ENCODE measurements at places on chromosomes 7 and 10. TPM values are rescaled to one million over a fixed set of nuclear protein-coding genes. Genes with fewer than 3 reads are reported as not detected.
A peak's percentile ranks its signal among the peaks of the same experiment; 100 is the strongest.

GRCh38 chr10:7205656-7206055 lies 205.2 kb downstream of the SFMBT2 start:
- H3K27ac ChIP-seq = no peak overlapping the region
- H3K4me1 ChIP-seq = no peaks in the 10 kb centered on the region
- no peak overlapping the region for H3K4me3 ChIP-seq
- H3K36me3 ChIP-seq = no peaks in the 10 kb centered on the region
- no peak for DNase-seq
- no peaks in the 10 kb centered on the region for H3K27me3 ChIP-seq

DNA sequence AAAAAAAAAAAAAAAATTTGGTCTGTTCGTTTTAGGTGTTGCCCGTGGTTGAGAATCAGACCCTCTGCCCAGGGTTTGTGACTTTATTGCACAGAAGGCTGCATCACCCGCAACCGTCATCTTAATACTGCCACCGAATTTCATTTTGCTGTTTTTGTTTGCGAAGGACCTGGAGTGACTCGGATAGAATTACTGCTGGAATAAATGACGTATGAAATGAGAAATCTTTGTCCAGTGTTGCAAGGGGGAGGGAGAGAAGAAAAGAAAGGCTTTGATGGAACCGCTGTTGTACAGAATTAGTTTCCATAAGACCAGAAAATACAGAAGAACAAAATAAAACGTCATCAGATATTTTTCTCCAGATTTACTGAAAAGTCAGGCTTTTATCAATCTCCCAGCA lies 103.3 kb downstream of the GALNT17 start:
- no peaks in the 10 kb centered on the region for H3K36me3 ChIP-seq
- DNase-seq = no peak
- H3K4me1 ChIP-seq = peaks cover 3% of the 10 kb centered on the region
- H3K4me3 ChIP-seq = no peak overlapping the region
- no peaks in the 10 kb centered on the region for H3K27me3 ChIP-seq
- H3K27ac ChIP-seq = no peak overlapping the region

DNA sequence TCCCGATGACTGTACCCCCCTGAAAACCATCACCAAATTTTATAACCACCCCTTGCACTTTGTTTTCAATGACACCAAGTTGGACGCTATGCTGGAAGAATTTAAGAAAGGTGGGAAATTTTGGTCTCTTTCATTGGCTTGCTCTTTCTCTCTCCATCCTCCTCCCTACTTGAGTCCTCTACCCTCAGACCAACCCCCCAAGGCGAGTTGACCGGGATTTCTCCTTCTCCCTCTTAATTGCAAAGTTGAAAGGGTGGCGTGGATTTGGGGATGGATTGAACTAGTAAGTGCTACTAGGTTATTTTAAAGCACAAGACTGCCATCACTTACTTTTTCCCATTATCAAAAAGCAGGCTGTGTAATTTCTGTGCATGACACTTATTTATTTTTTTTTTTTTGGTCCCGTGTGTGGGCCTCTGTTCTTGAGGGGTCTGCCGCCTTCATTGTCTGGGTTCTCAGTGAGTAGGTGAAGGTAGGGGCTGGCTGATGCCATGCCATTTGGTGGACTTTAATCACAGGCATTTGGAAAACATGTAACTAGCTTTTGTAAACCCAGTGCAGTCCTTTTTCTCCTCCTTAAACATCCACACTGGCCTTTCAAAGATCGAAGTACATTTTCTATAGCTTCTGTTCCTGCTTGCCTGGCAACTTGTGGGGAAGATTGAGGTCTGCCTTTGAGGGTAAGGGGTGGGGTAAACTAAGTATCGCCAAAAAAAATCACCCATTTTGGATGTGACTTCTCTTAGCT lies 2.1 kb downstream of the CNNM2 start:
- H3K27ac ChIP-seq = no peak overlapping the region
- no peaks in the 10 kb centered on the region for H3K36me3 ChIP-seq
- peaks cover 8% of the 10 kb centered on the region for H3K4me1 ChIP-seq
- DNase-seq = no peak
- peak overlapping the region; percentile 96 for H3K4me3 ChIP-seq

DNA sequence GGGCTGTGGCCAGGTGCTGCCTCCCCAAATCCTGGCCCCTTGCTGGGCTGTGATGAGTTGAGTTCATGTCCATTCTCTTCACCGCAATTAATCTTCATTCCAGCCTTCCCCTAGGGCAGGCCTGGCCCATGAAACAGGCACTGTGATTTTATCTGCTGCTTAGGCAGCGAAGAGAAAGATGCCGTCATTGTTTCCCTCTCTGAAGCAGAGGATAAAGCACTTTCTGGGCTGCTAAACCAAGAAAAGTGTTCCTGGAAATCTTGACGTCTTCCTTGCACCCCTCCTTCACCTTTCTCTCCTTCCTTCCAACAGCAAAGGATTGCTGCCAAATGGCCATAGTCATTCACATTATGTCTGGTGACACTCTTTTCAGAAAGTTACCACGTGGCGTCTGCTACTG lies 265.9 kb downstream of the ZEB1 start:
- no peak overlapping the region for H3K4me3 ChIP-seq
- no peak for DNase-seq
- no peaks in the 10 kb centered on the region for H3K36me3 ChIP-seq
- H3K27me3 ChIP-seq = peaks cover 2% of the 10 kb centered on the region

- no peak overlapping the region for H3K4me3 ChIP-seq
- peak; percentile 51 for DNase-seq
- no peaks in the 10 kb centered on the region for H3K36me3 ChIP-seq
- no peaks in the 10 kb centered on the region for H3K27me3 ChIP-seq
Measured at GRCh38 chr7:101681170-101682007, 52.3 kb upstream of the MYL10 start.

DNA sequence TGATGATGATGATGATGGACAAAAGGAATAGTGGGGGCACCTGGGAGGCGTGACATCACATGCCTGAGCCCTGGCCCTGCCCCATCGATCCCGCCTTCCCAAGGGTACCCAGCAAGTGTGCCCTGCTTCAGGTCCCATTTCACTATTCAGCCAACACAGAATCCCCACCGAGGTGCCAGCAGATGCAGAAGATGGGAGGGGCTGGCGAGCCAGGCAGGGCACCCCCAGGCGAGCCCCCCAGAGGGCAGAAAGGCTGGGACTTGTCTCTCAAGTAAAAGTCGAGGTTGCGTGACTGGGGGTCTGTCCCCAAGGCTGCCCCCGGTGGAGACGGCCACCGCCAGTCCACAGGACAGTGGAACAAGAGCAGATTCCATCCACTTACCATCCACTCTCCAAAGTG lies 57.5 kb downstream of the INSIG1 start:
- no peak overlapping the region for H3K27ac ChIP-seq
- no peak for DNase-seq
- H3K27me3 ChIP-seq = peaks cover 8% of the 10 kb centered on the region
- no peaks in the 10 kb centered on the region for H3K4me1 ChIP-seq

DNA sequence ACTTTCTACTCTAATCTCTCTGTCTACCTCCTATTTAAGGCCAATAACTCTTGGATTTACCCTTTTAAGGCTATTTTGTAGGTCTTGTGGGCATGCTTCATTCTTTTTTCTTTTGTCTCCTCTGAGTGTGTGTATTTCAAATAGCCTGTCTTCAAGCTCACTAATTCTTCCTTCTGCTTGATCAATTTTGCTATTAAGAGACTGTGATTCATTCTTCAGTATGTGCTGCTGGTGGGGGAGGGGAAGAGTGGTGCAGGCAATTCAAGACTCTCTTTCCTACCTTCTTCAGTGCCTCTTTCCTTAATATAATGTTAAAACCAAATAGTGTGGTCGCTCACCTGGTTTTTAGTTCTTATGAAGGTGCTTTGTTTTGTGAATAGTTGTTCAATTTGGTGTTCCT lies 20.0 kb downstream of the ABCB1 start:
- H3K36me3 ChIP-seq = no peaks in the 10 kb centered on the region
- H3K27me3 ChIP-seq = no peaks in the 10 kb centered on the region
- DNase-seq = no peak
- no peak overlapping the region for H3K4me3 ChIP-seq

DNA sequence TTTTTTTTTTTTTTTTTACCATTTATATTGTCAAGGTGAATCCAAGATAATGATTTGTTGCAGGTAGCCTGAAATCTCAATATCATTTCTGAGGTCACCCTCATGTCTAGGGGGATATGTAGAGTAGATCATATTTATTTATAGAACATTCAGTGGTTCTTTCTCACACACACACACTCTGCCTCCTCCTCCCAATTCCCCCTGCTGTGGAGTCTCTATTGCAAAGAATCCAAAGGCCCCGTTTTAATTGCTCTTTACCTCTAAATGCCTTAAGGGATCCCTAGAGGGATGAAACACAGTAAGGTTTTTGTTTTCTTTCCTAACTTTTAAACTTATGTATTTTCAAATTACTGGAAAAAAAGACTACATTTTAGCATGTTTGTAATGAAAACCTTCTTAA lies 170.0 kb downstream of the PRKG1 start:
- no peaks in the 10 kb centered on the region for H3K4me1 ChIP-seq
- no peaks in the 10 kb centered on the region for H3K27me3 ChIP-seq
- H3K36me3 ChIP-seq = no peaks in the 10 kb centered on the region
- no peak overlapping the region for H3K27ac ChIP-seq

- H3K27me3 ChIP-seq = no peaks in the 10 kb centered on the region
- H3K27ac ChIP-seq = no peak overlapping the region
- no peak overlapping the region for H3K4me3 ChIP-seq
- no peaks in the 10 kb centered on the region for H3K4me1 ChIP-seq
- H3K36me3 ChIP-seq = no peaks in the 10 kb centered on the region
Measured at GRCh38 chr10:10994360-10994759, 23.3 kb upstream of the CELF2 start.

GRCh38 chr7:74014931-74015330 lies 13.0 kb upstream of the ELN start:
- no peak overlapping the region for H3K4me3 ChIP-seq
- H3K27ac ChIP-seq = no peak overlapping the region
- H3K4me1 ChIP-seq = no peaks in the 10 kb centered on the region
- no peaks in the 10 kb centered on the region for H3K27me3 ChIP-seq
- H3K36me3 ChIP-seq = no peaks in the 10 kb centered on the region
- DNase-seq = no peak

GRCh38 chr7:116610210-116610609 lies 61.8 kb upstream of the MET start:
- no peak for DNase-seq
- H3K27me3 ChIP-seq = no peaks in the 10 kb centered on the region
- no peaks in the 10 kb centered on the region for H3K4me1 ChIP-seq
- H3K4me3 ChIP-seq = no peak overlapping the region
- H3K27ac ChIP-seq = no peak overlapping the region

GRCh38 chr7:76304888-76305375 lies 2.5 kb downstream of the HSPB1 start:
- DNase-seq = peak; percentile 96
- H3K36me3 ChIP-seq = no peaks in the 10 kb centered on the region
- H3K4me3 ChIP-seq = no peak overlapping the region
- peaks cover 21% of the 10 kb centered on the region for H3K4me1 ChIP-seq
- H3K27me3 ChIP-seq = no peaks in the 10 kb centered on the region

GRCh38 chr10:1372212-1372611 lies 316.0 kb downstream of the WDR37 start:
- no peak overlapping the region for H3K4me3 ChIP-seq
- no peak overlapping the region for H3K27ac ChIP-seq
- no peaks in the 10 kb centered on the region for H3K36me3 ChIP-seq
- no peak for DNase-seq
- H3K4me1 ChIP-seq = no peaks in the 10 kb centered on the region
- H3K27me3 ChIP-seq = no peaks in the 10 kb centered on the region

DNA sequence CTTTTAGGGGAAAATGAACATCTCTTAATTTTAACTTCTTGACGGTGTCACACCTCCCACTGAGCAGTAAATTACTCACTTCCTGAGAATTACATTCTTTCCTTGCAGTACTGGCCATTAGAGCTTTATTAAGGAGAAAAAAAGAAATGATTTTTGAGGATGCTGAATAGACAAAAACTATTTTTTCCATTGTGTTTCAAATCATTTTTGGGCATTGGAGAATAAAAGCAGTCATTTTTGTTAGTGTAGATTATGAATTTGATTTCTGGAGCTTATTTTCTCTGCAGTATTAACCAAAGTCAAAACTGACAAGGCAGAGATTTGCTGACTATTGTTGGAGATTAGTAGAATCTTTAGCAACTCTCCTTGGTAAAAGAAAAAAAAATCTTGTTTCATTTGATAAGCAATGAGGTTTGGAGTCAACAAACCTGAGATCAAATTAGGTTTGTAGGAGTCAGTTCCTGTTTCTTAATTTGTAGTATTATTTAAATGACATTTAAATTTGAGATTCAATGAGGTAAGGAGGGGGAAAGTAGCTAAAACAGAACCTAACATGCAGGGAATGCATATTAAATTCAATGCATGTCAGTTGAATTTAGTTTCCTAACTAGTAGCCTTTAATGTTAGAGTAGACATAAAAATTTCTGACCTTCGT lies 70.6 kb downstream of the AP3M1 start:
- no peaks in the 10 kb centered on the region for H3K27me3 ChIP-seq
- no peak overlapping the region for H3K27ac ChIP-seq
- no peaks in the 10 kb centered on the region for H3K36me3 ChIP-seq
- no peak overlapping the region for H3K4me3 ChIP-seq
- no peak for DNase-seq

GRCh38 chr7:112204499-112205342 lies 1.5 kb downstream of the DOCK4 start:
- no peaks in the 10 kb centered on the region for H3K36me3 ChIP-seq
- peak; percentile 15 for DNase-seq
- H3K27ac ChIP-seq = peak overlapping the region; percentile 82
- H3K4me1 ChIP-seq = no peaks in the 10 kb centered on the region

DNA sequence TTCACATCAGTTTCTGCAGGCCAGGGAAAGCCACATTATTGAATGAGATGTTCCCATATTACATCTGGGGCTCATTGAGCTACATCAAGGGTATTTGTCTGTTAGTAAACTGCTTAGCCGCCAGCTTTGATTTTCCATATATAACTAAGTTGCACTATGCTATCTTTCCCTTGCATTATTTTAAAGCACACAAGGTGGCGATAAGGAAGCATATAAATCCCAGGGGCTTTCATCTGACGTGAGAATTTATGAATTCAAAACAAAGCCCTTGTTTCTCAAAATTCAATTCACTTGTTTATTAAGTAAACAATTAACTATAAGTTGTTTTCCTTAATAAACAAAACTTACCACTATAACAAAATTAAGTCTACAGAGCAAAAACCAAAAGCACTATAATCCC lies 334.1 kb upstream of the TPK1 start:
- H3K27ac ChIP-seq = no peak overlapping the region
- no peak overlapping the region for H3K4me3 ChIP-seq
- H3K36me3 ChIP-seq = no peaks in the 10 kb centered on the region

GRCh38 chr7:150923196-150923595 lies 54.9 kb downstream of the KCNH2 start:
- H3K36me3 ChIP-seq = no peaks in the 10 kb centered on the region
- no peak overlapping the region for H3K27ac ChIP-seq
- H3K4me1 ChIP-seq = no peaks in the 10 kb centered on the region
- H3K4me3 ChIP-seq = no peak overlapping the region
- DNase-seq = no peak
- no peaks in the 10 kb centered on the region for H3K27me3 ChIP-seq

The GIMAP8 gene
- total RNA-seq = 6.5 TPM

The SEPTIN7 gene
- 135 TPM for total RNA-seq

The ZP3 gene
- total RNA-seq = 4.5 TPM

The PDE6C gene
- total RNA-seq = not detected

The KLF14 gene
- not detected for total RNA-seq
